ENCODE measurements at places on chromosomes 3 and 15.

- no peak for DNase-seq
These were observed 81.5 kb downstream of the DLG1 start for GRCh38 chr3:197216914-197217313.

- DNase-seq, result no peak
These were observed 1.7 kb downstream of the TIPARP start for GRCh38 chr3:156675830-156676767.

- no peak for DNase-seq
These were observed 2.2 kb upstream of the ULK3 start for GRCh38 chr15:74845208-74845568.

DNA sequence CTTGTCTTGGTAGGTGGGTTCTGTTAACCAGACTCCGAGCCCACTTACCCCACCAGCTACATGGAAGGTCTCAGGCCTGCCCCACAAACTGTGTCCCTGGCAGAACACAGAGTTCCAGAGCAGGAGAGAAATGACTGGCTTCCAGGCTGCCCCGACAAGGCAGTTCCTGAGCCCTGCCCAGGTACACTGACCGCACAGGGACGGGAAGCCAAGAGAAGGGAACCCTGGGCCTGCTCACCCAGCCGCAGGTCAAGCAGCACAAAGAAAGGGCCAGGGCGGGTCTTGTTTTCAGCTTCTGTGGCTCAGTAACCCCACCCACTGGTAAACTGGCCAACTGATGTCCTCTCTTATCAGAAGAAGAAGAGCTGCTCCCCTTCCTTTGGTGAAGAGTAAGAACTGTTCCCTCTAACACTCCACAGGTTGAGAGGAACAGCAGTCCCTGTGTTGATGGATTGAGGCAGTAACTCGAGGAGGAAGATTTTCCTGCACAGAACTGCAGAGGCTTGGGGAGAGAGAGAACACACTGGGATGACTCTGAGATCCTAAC is 68.4 kb downstream of the CRTC3 start:
- no peak for DNase-seq

DNA sequence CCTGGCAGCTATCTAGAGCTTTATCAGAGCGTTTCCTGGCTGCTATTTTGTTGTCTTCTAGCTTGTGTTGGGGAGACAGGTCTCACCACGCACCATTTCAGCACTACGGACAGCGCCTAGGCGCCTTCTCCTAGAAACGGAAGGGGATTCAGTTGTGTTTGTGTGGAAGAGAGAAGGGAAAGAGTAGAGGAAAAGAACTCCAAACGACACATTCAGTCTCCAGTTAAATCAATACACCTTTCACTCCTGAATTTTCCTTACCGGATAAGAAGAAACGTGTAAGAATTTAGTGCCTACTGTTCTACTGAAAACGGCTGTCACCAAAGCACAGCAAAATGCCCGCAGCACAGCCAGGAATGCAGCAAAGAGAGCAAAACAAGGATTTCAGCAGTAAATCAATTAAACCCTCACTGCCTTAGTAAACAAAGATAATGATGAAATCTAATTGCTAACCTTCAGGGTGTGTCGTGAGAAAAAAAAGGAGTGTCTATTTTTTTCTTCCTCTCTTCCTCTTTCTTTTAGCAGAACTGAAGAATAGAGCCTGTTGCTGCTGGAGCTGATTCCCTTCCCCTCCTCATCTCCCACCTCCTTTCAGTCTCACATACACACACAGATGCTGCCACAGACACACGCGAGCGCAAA is 412 bp upstream of the CTXN2 start:
- DNase-seq, result no peak

GRCh38 chr15:58931987-58932588 is 1.4 kb downstream of the SLTM start:
- DNase-seq, result no peak

GRCh38 chr3:76724075-76724474 is 315.8 kb upstream of the ROBO2 start:
- DNase-seq, result no peak

Data from stimulated activated CD8-positive, alpha-beta memory T cell treated with anti-CD3 and anti-CD28 coated beads, Interleukin-7, amount 100 ng/mL, for 4 hours (primary cell).